ENCODE measurements at places on chromosomes 13 and 19. TPM values are rescaled to one million over a fixed set of nuclear protein-coding genes. Genes with fewer than 3 reads are reported as not detected.

C5AR1 gene
- 0.29 TPM for total RNA-seq

PGLYRP2 gene
- not detected for total RNA-seq

SYT5 gene
- not detected for total RNA-seq

LGALS14 gene
- not detected for total RNA-seq

EDDM13 gene
- total RNA-seq = not detected

SYNGR4 gene
- total RNA-seq = not detected

SYT3 gene
- total RNA-seq = not detected

LGALS4 gene
- not detected for total RNA-seq

ZNF284 gene
- 3.1 TPM for total RNA-seq

TMEM255B gene
- total RNA-seq = 2.4 TPM

ZNF57 gene
- 3.7 TPM for total RNA-seq

Measured in placental pericyte (primary cell).